ENCODE measurements at places on chromosomes 13 and 19.

DNA sequence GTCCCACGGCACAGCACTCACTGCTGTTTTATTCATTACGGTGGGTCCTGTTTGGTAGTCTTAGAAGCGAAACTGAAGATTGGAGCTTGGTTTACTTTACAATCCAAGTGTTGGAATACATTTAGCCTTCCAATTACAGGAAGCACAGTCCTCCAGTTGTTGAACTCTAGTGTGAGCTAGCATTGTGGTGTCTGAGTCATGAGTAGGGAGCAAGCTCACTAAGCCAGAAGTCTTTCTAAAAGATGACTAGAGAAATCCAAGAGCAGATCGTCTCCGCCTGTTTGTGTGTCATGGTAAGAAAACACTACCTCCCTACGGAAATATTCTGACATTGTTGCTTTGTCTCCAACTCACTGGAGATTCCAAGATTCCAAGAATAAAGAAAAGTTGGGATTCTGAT is 10.1 kb upstream of the SHISA2 start:
- no peak for DNase-seq

GRCh38 chr13:96053003-96053703 is at the start of gene UGGT2:
UGGT2 (minus strand) TSS chr13:96053401; CDS start chr13:96053312, 89 bp downstream.
- DNase-seq: peak; percentile 88

DNA sequence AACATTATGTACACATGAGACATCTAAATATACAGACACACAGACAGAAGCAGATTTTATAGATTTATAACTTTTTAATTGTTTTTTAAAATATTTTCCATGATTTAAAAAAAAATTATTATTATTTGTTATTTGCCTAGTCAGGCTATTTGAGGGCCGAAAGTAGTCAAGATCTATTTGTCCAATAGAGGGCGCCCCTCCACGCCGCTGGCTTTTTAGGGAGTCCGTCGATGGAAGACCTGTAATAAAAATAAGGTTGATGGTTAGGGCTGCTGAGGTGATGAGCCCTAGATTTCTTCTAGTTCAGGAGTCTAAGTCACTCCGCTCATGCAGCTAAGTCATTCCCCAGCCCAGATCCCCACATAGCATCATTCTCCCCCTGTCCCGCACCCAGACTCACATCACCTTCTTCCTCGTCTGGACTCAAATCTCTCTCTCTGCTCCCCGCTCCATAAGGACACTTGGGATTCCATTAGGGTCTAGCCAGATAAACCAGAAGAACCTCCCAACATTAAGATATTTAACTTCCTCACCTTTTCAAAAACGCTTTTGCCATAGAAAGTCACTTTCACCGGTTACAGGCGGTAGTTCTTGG is 33.9 kb upstream of the CEACAM21 start:
- DNase-seq: no peak

GRCh38 chr13:110485604-110486003 is 75.9 kb downstream of the RAB20 start:
- no peak for DNase-seq

DNA sequence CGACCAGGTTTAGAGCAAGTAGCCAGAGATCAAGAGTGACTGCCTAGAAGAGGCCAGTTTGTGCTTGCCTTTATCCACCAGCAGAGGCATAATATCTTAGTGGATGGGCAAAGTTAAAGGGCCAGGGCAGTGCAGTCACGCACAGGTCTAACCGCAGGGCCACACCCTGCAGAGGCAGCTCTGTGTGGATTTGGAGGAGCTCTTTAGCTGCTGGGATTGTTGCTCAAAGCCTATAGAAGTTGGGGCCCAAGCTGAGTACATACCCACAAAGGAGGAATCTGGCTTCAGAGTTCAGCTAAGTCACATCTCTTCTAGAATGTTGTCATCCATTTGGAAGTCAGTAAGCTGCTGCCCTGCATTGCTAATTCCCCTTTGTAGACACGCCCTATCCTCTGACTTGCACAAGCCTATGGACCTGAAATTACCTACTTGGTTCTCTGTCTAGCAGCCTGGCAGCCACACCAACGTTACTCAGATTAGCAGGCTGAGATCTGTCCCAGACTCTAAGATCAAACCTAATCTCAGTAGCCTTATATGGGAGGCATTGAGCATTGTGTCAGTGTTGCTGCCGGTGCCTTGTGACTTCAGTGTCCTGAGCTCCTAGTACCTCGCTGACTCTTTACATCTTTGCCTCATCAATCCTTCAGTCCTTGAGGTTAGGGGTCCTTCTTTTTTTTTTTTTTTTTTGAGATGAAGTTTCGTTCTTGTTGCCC is 102.9 kb upstream of the STARD13 start:
- no peak for DNase-seq

DNA sequence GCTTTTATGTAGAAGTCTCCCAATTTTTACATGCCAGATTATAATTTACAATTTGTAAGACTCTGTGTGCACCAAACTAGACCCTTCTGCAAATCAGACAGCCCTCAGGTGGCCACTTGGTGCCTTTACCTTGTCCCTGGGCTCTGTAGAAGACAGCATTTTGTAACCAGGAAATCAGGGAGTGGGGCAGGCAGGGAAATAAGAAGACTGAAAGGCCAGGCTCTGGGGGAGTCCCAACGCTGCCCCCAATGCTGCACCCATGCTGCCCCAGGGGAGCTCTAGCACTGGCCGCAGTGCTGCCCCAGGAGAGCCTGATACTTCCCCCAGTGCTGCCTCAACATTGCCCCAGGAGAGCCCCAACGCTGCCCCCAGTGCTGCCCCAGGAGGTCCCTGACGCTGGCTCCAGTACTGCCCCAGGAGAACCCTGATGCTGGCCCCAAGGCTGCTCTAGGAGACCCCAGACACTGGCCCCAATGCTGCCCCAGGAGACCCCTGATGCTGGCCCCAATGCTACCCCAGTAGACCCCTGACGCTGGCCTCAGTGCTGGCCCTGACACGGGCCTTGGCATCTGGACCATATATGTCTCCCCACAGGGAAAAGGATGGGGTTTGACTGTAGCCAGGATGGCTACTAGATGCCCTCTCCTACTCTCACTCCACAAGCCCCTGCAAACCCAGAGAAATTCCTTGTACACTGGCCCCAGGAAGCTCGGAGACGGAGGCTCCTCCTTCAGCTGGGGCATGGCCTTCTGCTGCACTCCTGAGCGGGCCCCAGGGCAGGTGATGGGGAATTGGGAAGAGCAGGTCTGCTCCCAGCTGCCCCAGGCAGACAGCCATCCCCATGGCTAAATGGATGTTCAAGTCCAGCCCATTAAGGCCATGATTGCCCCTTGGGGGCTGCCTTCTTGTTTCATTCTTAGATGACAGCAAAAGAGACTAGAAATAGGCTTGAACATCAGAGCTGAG is 23.6 kb downstream of the VSTM2B start:
- DNase-seq: no peak

DNA sequence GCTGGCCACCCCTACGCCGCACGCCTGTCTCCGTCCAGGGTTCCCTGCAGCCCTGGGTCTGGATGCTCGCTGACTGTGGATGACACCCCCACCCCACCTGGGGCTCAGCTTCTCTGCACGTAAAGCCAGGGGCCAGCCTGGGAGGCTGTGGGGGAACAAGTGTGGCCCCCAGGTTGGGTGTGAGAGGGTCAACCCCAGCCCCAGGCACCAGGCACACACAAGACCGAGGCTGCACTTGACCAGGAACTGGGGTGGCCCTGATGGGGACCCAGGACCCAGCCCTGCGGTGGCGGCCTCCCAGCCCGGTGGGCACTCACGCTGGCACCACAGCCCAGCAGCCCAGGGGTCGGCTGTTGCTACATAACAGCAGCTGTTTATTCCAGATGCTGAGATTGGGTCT is 41.6 kb downstream of the GAS6 start:
- DNase-seq: no peak

- no peak for DNase-seq
Measured at GRCh38 chr19:55644842-55645511, 1.5 kb downstream of the ZNF581 start.

DNA sequence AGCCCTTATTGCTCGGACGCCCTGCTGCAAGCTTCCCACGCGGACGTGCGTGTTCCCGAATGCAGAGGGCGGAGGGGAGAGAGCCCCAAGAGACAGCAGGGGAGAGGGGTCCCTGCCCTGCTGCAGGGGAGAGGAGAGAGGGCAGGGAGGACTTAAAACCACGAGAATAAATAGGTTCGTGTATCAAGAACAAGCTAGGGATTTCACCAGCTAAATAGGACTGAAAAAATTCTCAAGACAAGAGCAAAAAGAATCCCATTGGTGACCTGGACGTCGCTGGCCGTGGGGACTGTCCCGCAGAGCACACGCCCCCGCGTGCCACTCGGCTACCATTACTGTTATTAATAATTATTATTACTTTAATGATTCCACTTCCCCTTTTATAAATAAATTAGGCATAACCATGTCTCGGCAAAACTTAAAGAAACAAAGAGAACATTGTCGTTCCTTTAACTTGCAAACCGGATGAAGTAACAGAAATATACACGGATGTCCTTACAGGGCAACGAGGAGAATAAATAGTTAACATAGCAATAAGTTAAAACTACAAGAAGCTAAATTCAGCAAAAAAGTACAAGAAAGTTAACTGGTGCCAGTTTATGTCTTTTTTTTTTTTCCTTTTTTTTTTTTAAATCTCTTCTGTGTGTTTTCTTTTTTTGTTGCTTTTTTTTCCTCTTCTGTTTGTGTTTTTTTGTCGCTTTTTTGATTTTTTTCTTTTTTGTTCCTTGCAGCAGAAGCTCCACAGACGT is 16.6 kb downstream of the PRKCSH start:
- DNase-seq: no peak

DNA sequence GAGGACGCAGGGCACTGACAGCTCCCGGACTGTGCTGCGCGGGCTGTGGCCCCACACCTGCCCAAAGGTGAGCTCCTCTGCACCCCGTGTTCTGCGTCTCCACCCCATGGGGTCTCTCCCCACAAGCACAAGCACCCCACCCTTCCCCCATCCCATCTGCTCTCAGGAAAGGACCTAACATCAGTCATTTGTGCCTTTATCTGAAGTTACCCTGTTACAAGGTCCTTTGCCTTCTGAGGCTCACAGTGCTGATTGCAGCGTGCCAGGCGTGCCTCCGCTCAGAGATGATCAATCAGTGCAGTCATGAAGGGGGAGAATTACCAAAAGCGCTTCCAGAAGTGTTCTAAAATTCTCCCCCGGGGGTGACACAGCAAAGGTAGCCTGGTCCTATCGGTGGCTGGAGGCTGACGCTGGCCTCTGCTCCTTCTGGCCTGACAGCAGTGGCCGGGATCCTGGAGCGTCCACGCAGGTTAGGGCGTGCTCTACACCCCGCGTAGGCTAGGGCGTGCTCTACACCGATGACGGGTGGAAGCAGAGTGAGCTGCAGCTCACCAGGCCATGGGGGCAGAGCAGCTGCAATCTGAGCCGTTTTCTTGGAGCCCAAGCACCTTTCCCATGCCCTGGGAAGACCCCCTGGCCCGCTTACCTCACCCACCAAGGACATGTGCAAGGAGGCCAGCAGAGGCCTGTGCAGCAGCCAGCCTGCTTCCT is 84.7 kb upstream of the TM9SF2 start:
- DNase-seq: no peak

GRCh38 chr13:100512422-100512821 is 76.2 kb downstream of the GGACT start:
- DNase-seq: no peak

DNA sequence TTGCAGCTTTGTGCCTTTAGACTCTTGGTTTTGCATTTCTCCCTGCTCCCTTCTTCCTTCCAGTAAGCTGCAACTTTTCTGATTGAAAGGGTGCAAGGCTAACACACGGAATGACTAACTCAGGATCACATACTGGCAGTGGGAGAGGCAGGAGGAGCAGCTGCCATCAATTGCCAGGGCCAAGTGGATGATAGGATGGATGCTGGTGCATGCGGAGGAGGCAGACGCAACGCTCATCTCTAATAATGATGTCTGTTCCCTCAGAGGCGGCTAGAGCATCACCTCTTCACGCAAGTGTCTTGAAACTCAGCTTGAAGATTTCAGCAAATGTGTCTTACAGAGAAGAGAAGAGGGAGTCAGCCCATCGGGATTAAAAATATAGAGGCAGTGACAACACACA is 49.5 kb upstream of the TPM4 start:
- DNase-seq: no peak

DNA sequence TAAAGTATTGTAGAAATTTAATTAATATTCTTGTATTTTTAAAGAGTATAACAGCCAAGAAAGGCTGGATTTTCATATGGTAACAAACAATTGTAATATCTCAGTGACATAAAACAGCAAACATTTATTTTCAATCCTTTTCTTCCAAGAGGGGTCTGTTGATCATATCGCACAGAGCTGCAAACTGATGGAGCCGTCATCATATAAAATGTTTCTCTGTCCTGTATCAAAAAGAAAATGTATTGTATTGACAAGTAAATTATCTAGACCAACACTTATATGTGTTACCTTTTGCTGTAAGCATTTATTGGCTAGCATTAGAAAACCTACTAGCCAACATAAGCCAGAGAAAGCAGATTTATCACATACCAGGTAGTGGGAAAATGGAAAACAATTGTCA is 2861.4 kb upstream of the PCDH20 start:
- no peak for DNase-seq

DNA sequence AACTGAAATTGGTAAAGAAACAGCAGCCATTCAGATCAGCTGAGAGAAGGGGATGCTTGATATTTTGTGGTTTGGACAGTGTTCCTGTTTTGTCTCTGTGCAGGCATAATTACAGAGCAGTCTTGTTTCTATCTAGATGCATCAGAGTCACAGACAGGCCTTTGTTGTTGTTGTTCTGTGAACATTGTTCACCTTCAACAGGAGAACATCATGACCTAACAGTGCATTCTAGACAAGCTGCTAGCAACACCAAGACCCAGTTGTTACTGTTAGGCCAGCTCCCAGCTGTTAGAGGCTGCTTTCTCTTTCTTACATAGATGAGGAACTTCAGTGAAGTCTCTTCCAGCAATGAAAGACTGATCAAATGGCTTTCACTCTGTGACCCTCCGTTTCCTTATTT is 8.5 kb upstream of the LSR start:
- no peak for DNase-seq

GRCh38 chr13:93080587-93080986 is 146.0 kb upstream of the GPC6 start:
- no peak for DNase-seq

GRCh38 chr13:82962397-82962796 is 919.9 kb downstream of the SLITRK1 start:
- no peak for DNase-seq

DNA sequence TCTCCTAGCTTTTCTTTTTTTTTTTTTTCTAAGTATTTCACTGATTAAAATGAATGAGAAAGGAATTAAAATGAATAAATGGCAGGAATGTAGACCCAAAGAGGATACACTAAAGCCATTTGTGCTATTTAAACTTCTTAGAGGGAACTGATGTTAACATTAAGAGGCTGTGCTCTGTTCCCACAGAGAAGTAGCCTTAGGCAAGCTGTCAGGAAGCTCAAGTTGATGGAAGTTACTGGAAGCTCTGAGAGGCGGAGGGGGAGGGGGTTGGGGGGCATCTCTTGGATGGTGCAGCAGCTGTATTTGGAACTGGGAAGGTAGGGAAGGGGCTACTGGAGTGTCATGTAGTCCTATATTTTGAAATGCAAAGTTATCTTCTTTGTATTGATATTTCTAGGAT is 168.2 kb downstream of the DNAJC15 start:
- no peak for DNase-seq

- DNase-seq: no peak
Measured at GRCh38 chr19:2123682-2124387, 27.1 kb downstream of the IZUMO4 start.

All from dorsolateral prefrontal cortex (tissue), 122 donors.